ENCODE measurements at places on chromosomes 3 and 15. TPM values are rescaled to one million over a fixed set of nuclear protein-coding genes. Genes with fewer than 3 reads are reported as not detected.

TXNRD3 gene
- 1.8 TPM for polyA plus RNA-seq

C3orf62 gene
- 1.6 TPM for polyA plus RNA-seq

GOLGA8T gene
- polyA plus RNA-seq = not detected

ALPK3 gene
- polyA plus RNA-seq = 3.7 TPM

POLQ gene
- 4.5 TPM for polyA plus RNA-seq

MAP6D1 gene
- polyA plus RNA-seq = 2.6 TPM

GOLGA8G gene
- polyA plus RNA-seq = not detected

EIF4G1 gene
- 227 TPM for polyA plus RNA-seq

FHIT gene
- polyA plus RNA-seq = 8.3 TPM

FETUB gene
- polyA plus RNA-seq = 0.26 TPM

EFHB gene
- 1.4 TPM for polyA plus RNA-seq

CCDC54 gene
- not detected for polyA plus RNA-seq

HACD2 gene
- 13.4 TPM for polyA plus RNA-seq

SCN11A gene
- 0.05 TPM for polyA plus RNA-seq

LRCH3 gene
- 17.1 TPM for polyA plus RNA-seq

GOLGA8J gene
- not detected for polyA plus RNA-seq

PRC1 gene
- 148 TPM for polyA plus RNA-seq

ROBO1 gene
- 17.3 TPM for polyA plus RNA-seq

C2CD4A gene
- polyA plus RNA-seq = not detected

GABRG3 gene
- 0.10 TPM for polyA plus RNA-seq

PLOD2 gene
- polyA plus RNA-seq = 19.3 TPM

SNRPN gene
- 868 TPM for polyA plus RNA-seq

ADGRG7 gene
- not detected for polyA plus RNA-seq

NLGN1 gene
- 4.4 TPM for polyA plus RNA-seq

FBXL2 gene
- 2.8 TPM for polyA plus RNA-seq

MUSTN1 gene
- polyA plus RNA-seq = 0.40 TPM

KBTBD12 gene
- polyA plus RNA-seq = 0.53 TPM

ATP10A gene
- 0.66 TPM for polyA plus RNA-seq

LOXL1 gene
- 10.3 TPM for polyA plus RNA-seq

CLDN1 gene
- 2.7 TPM for polyA plus RNA-seq

RTP3 gene
- polyA plus RNA-seq = 0.16 TPM

BFSP2 gene
- not detected for polyA plus RNA-seq

MCF2L2 gene
- 6.7 TPM for polyA plus RNA-seq

CALML4 gene
- 16.2 TPM for polyA plus RNA-seq

All from GM23338 (cell line).